ENCODE measurements at places on chromosomes 5 and 9.

DNA sequence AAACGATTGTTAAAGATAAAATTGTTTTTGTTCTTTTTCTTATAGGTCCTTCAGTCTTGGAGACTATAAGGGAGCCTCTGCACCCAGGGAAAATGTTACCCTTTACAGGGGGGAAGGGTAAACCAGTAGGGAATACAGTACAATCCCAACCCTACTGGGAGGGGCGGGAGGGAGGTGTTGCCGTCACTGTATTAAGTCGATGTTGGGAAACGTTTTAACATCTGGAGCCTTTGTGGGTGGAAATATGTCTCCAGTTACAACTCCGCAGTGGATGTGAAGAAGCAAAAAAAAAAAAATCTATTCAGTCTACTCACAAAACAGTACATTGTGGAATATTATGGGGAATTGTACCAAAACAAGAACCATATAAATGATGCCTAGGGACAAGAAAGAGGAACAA is 47.2 kb upstream of the FCHO2 start:
- no peak for DNase-seq

DNA sequence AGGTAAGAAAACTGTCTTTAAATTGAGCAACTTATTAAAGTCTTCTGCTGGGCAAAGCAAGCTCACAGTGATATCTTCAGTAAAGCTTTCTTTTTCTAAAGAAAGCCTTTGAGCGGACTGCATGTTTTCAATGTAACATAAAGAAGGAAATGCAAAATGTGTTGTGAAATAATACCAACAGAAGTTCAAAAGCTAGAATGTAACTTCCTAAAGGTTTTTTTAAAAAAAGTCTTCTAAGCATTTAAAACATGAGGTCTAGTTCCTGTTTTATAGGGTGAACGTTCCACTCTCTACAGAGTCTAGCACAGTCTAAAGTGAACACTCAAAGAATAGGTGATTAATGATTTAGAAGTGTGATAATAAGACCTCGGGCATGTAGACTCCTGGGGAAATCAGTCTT is 62.9 kb downstream of the DENND1A start:
- no peak for DNase-seq

- no peak for DNase-seq
Observed at GRCh38 chr5:157217289-157218024, 36.8 kb downstream of the ITK start.

GRCh38 chr9:134661299-134661698 is 19.7 kb downstream of the COL5A1 start:
- no peak for DNase-seq

DNA sequence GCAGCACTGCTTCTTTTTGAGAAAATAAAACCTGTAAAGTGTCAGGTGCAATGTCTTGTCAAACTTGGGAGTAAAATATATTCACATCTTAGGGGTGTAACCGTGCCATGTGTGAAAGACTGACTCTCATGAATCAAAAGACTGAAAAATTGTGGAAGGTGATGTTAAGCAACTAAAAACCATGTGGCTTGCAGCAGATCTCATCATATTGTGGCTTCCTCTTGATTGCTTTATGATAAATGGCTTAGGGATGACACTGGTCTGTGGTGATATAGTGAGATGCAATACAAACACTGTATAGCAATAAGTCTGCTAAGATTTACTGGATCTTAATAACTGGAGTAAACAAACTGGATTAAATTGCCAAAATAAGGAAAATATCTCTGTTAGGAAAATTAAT is 321.6 kb downstream of the EDIL3 start:
- DNase-seq, result no peak

GRCh38 chr9:78782858-78783257 is 485.9 kb downstream of the PSAT1 start:
- DNase-seq, result no peak

GRCh38 chr5:55911784-55912653 is 60.9 kb downstream of the IL31RA start:
- no peak for DNase-seq

DNA sequence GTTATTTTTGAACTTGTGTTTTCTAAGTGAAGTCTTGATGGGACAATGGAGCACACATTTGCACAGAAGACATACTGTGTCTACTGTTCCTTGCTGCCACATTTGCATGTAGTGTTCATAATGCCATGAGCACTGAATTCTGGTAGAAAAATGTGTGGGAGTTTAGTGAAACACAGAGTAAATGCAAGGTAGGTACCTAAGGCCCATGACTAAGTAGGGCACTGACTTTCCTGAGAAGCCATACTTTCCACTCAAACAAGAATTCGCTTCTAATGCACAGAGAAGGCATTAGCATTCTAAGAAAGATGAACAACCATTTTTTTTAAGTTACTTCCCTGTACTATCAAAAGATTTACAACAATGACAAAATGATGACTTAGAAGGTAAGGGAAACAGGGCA is 282.2 kb downstream of the MAN2A1 start:
- no peak for DNase-seq

- no peak for DNase-seq
Observed at GRCh38 chr9:97980918-97981845, 2.0 kb upstream of the ANP32B start.

Measured in DMS79 treated with DMSO at 0.1 percent for 48 hours (cell line).